Stimulated activated CD4-positive, alpha-beta T cell treated with anti-CD3 and anti-CD28 coated beads, TNF-alpha, amount 100 ng/mL, for 1 hour (primary cell): ENCODE measurements at places on chromosomes 4 and X.

DNA sequence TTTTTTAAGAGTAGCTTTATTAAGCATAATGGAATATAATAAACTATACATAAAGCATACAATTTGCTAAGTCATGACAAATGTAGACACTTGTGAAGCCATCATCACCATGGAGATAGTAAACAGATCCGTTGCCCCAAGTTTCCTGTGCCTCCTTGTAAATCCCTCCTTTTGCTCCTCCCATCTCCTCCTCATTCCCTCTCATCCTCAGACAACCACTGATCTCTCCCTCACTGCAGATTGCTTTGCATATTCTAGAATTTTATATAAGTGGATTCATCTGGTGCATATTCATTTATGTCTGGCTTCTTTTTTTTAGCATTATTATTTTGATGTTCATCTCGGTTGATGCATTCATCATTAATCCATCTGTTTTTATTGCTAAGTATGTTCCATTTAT lies 67.0 kb downstream of the CYTL1 start:
- no peak for DNase-seq

DNA sequence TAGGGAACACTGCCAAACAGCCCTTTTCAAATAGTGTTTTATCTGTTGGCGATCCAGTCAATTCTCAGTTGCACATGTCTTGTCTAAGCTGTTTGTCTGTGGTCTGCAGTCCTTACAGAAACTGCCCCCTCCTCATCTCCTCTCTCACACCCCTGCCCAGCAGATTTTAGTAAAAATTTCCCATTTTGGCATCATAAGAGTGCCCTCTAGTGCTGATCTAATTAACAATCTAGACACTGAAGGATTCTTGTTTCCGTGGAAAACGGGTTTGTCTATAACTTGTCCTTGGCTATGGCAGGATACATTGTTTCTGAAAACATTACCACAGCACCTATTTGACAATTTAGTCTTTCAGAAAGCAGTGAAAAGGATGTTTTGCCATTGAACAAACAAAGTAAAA lies 227.2 kb upstream of the MBNL3 start:
- no peak for DNase-seq

GRCh38 chr4:183074288-183074990 lies 24.6 kb upstream of the WWC2 start:
- DNase-seq: no peak

DNA sequence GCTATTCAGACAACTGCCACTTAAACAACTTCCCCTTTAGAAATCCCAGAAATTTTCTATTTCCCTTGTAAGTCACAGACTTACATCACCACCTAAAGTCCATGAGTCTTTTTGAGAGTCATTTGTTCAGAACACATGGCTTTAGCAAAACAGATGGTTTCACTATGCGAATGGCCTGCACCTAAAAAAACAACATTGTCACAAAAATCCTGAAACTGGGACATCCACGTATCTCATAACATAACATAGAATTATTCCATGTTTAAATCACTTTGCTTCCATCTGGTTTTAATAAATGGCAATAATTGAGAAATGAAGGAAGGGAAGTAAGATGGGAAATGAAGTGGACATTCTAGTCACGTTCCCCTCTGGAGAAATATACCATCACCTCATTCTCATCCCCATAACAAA lies 155.3 kb upstream of the EDNRA start:
- no peak for DNase-seq

DNA sequence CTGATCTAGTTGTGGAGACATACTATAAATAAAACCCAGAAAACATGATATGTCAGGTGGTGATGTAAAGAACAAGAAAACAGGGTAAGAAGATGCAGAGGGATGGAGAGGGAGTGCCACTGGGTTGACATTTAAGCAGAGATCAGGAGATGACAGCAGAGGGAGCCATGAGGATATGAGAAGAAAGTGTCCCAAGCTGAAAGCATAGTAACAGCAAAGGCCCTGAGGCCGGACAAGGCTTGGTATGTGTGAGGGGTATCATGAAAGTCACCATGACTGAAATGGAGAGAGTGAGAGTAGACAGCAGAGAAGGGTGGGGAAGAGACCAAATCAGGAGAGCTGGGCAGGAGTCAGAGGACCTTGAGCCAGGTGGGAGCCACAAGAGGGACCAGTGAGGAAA lies 3.4 kb downstream of the GPKOW start:
- DNase-seq: no peak

- no peak for DNase-seq
Measured at GRCh38 chrX:30597216-30598012, 19.8 kb upstream of the TASL start.

DNA sequence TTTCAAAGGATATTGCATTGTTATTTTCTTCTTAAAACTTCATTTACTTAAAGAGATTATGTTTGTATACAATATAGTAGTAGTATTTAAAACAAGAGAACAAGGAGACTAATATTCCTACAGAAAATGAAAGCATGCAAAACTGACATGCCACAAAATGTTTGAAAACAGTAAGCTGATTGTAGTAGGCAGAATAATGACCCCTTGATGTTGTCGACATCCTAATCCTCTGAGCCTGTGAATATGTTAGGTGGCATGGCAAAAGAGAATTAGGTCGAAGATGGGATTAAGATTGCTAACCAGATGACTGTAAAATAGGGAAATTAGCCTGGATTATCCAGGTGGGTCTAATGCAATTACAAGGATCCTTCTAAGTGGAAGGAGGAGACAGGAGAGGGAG lies 522.2 kb upstream of the NR3C2 start:
- DNase-seq: no peak

GRCh38 chr4:13160920-13161319 lies 323.2 kb downstream of the RAB28 start:
- no peak for DNase-seq

DNA sequence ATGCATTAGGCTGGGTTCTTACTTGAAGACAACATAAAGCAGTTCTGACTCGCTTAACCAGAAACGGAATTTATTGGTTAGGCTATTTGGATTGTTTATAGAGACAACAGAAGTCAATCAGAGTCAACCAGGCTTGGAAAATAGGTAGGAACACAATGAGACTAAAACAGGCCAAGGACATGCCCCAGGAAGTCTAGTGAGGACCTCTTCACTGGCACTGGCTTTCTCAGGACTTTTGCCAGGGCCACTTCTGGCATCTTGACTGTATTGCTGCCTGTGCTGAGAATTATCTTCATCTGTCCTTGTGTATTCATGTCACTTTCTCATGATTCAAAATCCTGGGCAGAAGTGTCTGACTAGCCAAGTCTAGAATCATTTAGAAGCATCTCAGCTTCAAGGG lies 19.6 kb downstream of the PGAM4 start:
- no peak for DNase-seq

- DNase-seq: peak; percentile 37
Measured at GRCh38 chrX:154526901-154527675, 11.1 kb upstream of the FAM3A start.

DNA sequence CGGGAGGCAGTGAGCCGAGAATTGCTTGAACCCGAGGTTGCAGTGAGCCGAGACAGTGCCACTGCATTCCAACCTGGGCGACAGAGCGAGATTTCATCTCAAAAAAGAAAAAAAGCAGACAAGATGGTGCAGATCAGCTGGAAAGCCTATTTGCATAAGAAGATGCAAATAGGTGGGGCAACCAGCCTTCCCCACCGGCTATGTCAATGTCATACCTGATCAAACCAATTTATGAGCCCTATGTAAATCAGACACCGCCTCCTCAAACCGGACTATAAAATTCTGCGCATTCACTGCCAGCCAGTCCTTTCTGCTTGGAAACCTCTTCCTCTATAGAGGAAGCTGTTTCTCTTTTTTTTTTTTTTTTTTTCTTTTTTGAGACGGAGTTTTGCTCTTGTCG lies 64.5 kb upstream of the CHRNA9 start:
- no peak for DNase-seq

GRCh38 chr4:121462660-121463261 lies 81.9 kb upstream of the QRFPR start:
- DNase-seq: no peak

GRCh38 chrX:2360731-2361130 lies 140.0 kb downstream of the DHRSX start:
- no peak for DNase-seq

DNA sequence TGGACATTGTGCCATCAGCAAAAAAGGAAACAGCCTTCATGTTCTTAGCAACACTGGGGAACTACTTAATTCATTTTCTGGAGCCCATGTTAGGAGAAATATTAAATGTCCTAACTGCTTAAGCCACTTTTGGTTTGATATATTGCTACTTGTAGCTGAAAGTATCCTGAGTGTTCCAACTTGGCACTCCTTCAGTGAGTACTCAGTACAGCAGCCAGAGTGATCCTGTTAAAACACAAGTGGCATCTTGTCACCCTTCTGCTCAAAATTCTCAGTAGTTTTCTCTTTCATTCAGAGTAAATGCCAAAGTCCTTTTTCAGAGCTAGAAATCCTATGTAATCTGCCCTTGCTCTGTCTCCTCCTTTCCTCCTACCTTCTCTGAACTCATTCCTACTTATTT lies 522.0 kb downstream of the GRID2 start:
- DNase-seq: no peak

DNA sequence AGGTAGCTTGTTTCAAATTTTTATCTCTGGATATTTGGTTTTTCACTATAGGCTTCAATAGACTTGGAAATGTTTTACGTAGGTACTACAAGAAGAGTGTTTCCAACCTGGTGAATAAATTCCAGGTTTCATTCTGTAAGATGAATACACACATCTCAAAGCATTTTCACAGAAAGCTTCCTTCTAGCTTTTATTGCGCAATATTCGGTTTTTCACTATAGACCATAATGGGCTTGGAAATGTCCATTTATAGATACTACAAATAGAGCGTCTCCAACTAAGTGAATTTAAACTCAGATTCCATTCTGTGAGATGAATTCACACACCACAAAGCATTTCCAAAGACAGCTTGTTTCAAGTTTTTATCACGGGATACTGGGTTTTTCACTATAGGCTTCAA lies 857.7 kb upstream of the HS3ST1 start:
- DNase-seq: no peak

GRCh38 chr4:17930256-17930655 lies 91.3 kb downstream of the LCORL start:
- no peak for DNase-seq

GRCh38 chrX:1727531-1728027 lies 112.7 kb downstream of the ASMT start:
- no peak for DNase-seq

GRCh38 chrX:20369468-20369867 lies 102.8 kb upstream of the RPS6KA3 start:
- DNase-seq: no peak

GRCh38 chrX:129777218-129778030 lies 2.3 kb upstream of the SASH3 start:
- DNase-seq: no peak

GRCh38 chr4:124790471-124790870 lies 77.9 kb upstream of the ANKRD50 start:
- DNase-seq: no peak

DNA sequence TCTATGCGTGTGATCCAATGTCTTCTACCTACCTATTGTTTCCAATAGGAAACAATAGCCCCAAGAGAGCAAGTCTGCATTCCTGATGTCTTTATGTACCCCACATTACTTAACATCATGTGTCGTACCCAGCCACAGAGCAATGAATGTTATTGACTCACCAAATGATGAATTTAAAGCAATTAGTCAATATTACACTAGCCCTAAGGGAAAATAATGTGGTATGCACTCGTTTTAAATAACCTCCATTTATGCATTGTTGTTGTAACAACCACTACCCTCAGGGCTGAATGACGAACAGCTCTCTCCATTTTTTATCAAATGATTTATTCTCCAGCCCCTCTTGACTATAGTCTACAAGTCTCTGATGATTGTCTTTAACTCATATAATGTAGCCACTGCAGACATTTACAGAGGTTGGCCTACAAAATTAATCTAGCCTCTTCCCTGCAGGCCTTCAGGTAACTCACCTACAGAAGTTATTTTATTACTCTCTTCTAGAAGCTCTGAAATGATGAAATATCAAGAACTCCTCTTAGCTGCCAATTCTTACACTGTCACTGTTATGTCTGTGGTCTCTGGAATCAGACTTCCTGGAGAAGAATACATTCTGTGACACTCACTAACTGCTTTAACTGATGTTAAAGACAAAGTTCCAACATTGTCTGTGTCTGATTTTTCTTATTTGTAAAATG lies 601.7 kb upstream of the GRIA3 start:
- DNase-seq: no peak

DNA sequence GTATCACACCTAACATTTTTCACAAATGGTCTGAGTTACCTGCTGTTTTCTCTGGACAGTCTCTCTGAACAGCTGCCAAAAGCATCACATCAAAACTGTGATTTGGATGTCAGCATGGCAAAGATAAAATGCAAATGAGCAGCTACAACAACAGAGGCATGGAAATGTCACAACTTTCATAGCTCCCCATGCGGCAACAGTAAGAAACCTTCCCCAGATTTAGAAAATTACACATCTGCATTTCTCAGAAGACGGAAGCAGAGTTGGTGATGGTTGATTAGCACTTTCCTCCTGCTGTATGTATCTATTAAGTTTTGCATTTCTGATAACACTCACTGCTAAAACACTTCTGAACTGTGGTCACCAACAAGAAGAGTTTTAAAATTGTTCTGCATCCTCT lies 9.7 kb downstream of the PRKG2 start:
- no peak for DNase-seq

GRCh38 chr4:163194593-163194992 lies 27.9 kb upstream of the NAF1 start:
- no peak for DNase-seq

DNA sequence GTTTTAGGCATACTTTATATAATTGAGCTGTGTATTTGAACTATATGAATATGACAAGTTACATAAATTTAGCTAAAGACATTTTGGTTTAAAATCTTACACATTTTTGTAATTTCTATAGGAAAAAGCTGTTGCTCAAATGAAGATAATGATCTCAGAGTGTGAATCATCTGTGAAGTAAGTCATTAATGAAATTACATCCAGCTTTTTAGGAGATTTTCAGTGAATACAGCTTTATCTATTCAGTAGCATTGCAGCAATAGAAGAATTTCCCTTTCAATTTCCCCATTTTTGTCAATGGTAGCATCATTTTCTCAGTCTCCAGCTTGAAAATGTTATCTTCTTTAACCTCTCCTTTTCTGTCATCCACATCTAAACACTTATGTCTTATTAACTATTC lies 59.5 kb downstream of the CEP135 start:
- no peak for DNase-seq

GRCh38 chrX:17160975-17161374 lies 214.0 kb upstream of the NHS start:
- no peak for DNase-seq

- no peak for DNase-seq
Measured at GRCh38 chrX:130186651-130187050, 14.9 kb downstream of the RAB33A start.
